ENCODE measurements at places on chromosomes 7 and 10.

DNA sequence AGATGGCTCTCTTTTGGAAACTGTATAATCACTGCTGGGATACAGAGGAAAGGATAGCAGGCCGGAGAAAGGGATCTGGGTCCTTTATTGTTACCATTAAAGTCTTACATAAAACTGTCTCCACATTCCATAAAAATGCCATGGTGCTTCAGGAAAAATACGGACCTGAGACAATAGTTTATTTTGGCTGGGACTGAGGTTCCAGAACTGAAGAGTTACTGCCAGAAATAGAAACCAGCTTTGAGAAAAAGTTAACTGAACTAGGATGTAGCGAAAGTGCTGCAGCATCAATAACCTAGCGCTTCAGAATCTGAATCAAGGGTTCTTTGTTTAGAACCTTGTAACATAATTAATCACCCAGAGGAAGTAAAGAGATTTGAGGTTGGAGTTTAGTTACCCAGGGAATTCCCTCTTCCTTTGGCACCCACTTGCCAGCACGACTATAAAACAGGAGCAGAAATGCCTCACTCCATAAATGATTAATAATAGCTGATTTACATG, 38.0 kb downstream of the MEOX2 start:
- DNase-seq: no peak

DNA sequence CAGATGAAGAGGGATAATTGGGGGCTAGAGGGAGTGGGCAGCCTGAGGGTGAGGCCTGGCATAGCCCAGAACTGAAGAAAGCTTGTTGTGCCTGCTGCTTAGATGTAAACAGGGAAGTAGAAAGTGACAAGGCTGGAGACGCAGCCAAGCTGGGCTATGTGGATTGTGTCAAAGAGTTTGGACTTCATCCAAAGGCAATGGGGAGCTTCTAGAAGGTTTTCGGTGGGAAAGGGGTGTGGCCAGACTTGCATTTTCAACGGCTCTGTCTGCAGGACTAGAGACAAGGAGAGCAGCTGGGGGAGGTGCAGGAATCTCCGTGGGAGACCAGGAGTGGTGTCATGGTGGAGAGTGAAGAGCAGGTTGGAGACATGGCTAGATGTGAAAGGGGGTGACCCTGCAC, 48.8 kb downstream of the GOLGA7B start:
- DNase-seq: no peak

DNA sequence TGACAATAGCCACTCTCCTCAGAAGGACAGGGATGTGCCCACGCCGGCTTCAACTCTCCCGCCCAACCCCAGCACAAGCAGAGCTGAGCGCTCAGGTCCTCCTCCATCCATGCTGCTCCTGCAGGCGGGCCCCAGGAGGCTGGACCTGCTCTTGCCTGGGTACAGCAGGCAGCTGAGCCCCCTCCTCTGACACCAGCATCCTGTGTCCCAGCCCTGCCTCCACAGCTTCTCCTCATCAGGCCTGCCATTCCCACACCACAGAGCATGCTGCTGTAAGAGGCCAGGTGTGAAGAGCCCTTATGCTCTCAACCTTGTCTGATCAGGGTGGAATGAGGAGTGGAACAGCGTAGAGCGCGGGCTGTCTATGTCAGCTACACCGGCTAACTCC, 302.2 kb downstream of the PTPRN2 start:
- DNase-seq: no peak

GRCh38 chr7:26620352-26620751, 244.0 kb downstream of the SKAP2 start:
- DNase-seq: no peak

DNA sequence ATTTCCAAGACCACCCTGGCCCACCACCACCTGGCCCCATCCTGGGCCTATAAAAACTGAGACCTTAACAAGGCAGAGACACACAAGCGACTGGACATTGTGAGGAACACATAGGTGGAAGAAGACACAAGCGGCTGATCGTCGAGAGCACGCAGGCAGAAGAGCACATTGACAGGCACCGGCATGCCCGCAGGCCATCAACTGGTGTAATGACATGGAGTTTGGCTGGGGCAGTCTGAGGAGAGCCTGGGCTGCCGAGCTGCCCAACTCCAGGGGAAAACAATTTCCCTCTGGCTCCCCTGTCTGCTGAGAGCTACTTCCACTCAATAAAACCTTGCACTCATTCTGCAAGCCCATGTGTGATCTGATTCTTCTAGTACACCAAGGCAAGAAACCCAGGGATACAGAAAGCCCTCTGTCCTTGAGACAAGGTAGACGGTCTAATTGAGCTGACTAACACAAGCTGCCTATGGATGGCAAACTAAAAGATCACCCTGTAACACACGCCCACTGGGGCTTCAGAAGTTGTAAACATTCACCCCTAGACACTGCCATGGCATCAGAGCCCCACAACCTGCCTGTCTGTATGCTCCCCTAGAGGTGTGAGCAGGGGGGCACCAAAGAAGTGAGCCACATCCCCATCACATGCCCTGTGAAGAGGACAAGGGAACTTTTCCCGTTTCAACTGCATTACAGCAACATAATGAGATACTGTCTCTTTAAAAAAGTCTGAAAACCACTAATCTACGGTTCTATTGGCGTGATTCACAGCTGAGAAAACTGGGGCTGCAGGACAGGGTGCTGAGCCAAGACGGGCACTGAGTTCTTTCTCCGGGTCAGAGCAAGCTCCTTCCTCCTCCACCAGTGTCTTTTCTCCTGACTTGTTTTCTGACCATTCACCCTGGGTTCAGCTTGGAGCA, 18.5 kb upstream of the TNS3 start:
- DNase-seq: peak; percentile 24

DNA sequence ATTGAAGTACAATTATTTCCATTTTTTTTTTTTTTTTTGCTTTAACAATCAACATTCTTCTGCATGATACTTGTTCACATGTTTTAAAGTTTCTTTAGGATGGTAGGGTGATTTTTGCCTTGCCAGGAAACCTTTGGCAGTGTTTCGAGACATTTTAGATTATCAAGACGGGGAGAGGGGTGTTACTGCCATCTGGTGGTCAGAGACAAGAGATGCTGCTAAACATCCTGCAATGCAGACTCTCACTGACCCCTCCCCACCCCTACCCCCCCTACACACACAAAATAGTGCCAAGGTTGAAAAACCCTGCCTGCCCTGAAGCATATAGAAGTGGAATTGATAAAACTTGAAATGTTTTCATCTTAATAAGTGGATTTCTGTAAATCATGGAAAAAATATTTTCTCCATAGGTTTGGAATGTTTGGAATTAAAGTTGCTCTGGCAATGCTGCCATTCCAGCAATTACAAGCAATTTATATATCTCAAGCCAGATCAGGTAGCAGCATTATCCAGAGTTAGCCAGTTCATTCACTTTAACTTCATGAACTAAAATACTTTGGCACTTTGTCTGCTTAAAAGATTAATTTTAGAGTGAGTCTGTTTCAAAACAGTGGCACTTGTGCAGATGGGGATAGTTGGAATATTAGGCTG, 62.1 kb downstream of the SDHAF3 start:
- DNase-seq: peak; percentile 42

DNA sequence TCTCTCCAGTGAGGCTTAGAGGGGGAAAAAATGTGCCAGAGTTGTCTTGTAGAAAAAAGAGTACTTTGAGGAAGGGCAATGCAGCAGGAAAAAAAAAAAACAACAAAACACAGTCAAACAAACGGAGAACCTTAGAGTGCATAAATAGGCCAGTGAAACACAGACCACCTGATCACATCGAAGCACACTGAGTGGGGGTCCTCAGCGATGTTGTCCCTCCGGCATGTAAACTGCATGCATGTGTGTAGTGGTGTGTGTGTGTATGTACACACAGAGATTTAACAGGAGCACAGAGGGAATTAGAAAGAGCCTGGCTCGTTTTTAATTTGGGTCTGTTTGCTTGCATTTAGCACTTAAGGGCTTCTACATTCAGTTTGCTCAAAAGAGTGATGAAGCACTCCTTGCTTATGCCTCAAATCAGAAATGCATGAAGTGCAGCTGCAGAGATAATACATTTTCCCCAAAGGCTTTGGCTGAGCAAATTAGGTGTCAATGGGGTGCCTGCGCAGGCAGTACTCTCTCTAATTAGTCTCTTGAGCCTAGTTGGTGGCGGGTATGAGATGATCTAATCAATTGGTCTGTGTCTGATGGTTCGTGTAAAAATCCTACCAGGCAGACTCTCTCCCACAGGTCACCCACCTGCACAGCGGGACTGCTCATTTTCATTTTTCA, 62.7 kb upstream of the FZD1 start:
- DNase-seq: no peak

DNA sequence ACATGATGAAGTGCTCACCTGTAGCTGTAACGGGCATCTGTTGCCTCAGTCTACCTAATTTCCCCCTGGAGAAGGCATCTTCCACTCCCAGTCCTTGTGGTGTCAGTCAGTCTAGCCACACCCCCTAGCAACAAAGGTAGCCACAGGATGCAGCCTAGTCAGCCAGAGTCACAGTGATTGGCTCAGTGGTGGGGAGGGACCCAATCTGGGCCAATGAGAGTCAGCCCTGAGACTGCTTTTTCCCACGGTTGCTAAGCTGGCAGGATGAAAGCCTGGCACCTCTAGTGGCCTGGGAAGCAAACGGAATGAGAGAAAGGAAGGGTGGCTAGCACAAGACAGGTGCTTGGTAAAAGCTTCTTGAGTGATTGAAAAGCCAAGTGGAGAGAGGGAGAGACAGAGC, 118.6 kb downstream of the SH3PXD2A start:
- no peak for DNase-seq

DNA sequence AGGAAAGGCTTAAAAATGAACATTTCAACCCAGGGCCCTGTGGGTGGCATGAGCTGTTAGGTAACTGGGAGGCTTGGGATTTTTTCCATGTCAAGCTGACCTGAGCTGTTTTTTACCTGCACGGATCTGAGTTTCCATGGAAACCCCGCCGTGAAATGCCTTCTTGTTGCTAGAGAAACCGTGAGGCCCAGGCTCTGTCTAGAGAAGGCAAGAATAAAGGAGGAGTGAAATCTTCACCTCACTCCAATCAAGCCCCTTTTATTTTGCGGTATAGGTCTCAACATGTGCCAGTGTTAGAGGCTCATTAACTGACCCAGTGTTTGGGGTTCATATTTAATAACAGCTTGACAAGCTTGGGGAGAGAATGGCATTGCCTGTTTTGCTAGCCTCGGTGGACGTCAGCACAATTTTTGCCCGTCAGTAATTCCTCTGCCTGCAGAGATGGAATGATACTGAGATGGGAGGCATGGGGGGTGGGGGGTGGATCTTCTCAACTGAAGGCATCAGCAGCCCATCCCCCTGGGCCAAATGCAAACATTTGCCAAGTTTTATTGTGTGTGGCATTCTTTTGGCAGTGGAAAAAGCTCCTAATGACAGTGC, 48.9 kb upstream of the PDCD4 start:
- DNase-seq: no peak
